Activated gamma-delta T cell (primary cell): ENCODE measurements at places on chromosomes 1 and 21.

- DNase-seq: no peak
Measured at GRCh38 chr1:53733975-53734649, 4.9 kb downstream of the GLIS1 start.

DNA sequence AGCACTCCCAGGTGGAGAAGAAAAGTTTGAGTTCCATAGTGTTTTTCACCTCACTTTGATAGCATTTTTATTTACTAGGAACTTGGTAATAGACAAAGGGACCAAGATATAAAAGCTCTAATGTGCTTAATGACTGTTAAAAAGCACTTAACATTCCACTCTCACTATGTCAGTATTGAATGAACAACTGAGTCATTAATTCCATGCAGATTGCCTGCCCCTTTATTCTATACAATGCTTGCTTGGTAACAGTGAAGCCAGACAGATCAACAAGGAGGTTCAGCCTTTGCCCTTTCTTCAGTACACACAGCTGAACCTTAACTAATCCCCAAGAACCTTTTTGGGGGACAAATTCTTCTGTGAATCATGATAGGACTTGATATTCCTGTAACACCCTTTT, 425.5 kb downstream of the NUF2 start:
- DNase-seq: no peak

GRCh38 chr1:18597160-18598042, 33.2 kb upstream of the PAX7 start:
- no peak for DNase-seq

GRCh38 chr1:21680381-21680780, 11.2 kb upstream of the RAP1GAP start:
- DNase-seq: no peak

- DNase-seq: no peak
Measured at GRCh38 chr1:226558036-226558650, 9.6 kb downstream of the STUM start.

DNA sequence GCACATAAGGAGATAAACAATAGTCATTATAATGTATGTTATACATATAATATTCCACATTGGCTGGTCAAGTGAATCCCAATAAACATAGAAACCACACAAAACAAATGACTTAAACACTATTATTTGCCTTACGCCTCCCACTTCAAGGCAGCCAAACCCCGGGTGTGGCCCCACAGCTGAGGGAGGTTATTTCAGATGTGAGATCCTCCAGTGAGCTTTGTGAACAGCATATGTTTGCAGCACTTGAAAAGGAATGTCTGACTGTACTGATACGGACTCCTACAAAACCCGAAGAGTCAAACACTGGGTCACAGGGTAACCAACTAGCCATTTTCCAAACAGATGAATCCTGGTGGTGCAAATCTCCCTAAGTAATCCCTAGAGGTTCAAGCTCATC, 27.1 kb upstream of the DISP1 start:
- no peak for DNase-seq

DNA sequence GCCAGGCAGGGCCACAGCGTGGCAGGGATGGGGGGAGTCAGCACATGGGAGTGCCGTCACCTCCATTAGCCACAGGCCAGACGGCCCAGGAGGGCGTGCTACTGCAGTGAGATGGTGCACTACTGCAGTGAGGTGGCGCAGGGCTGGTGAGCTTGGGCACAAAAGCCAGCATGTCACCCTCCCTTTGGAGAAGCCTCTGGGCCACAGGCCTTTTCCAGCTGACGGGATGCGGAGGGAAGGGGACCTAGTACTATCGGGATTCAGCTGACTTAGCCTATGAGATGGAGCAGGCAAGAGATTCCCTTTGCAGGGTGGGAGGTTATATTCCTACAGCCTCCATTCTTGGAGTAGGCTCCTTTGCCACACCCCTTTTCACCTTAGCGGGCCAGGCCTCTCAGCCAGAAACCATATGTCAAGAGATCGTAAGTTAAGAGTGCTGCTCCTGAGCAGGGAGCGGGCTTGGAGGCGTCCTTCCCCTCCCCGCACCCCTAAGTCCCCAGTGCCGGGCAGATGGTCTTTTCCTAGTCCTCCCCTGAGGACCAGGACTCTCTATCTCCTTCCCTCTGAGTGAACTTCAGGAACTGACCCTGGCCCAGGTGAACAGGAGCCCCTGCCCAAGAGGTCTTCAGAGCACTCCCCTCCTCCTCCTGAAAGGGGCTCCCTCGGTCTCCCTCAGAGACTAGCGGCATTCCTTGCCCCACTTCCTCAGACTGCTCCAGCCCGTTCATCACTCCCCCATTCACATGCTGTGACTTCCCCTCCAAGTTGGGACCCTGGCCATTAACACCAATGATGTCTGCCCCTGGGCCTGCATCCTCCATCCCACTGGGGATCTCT, 8.2 kb downstream of the NES start:
- DNase-seq: no peak

DNA sequence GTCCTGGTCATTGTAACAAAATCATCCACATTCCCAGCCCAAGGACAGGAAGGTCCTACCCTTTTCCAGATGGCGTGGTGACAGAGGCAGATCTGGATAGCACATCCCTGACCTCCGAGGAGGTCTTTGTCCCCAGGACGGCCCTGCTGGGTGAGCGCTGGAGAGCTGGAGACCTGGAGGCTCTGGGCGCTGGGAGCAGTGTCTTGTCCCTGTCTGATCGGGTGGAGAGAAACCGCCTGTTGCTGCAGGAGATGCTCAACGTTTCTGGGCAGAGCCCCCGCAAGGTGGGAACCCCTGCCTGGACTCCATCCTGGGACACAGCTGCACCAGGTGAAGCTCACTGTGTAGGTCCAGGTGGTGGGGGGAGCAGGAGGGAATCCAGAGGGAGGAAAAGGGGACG, 4.1 kb downstream of the KIAA1614 start:
- no peak for DNase-seq

DNA sequence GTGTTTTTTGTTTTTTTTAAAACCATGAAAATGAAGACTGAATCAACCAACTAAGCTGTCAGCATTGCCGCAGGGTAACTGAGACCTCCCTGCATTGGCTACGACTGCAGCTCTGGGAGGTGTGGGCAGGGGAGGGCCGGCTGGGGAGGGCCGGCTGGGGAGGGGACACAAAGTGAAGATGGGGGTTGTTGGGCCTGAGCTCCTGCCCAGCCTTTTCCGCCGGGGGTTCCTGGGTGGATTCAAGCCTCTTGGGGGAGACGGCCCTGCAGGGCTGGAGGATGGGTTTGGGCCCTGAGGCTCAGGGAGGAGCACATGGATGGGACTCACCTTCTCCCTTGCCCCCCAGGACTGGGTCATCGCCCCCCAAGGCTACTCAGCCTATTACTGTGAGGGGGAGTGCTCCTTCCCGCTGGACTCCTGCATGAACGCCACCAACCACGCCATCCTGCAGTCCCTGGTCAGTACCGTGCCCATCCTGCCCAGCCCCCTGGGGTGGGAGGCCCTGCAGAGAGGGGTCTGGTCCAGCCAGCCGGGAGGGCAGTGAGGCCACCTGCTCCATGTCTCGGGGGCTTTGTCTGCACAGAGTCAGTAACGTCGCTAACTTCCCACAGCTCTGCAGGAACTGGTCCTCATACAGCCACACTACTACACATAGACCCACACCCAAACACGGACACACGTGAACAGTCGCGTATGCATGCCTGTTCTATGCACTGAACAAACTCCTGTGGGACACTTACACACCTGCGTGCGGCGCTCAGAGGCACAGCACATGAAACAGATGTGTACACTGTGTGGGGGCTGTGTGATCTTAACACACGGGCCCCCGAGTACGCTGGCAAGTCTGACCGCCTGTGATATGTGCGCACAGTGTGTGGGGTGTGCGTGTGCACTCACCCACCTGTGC, 31.5 kb downstream of the BMP8A start:
- no peak for DNase-seq

DNA sequence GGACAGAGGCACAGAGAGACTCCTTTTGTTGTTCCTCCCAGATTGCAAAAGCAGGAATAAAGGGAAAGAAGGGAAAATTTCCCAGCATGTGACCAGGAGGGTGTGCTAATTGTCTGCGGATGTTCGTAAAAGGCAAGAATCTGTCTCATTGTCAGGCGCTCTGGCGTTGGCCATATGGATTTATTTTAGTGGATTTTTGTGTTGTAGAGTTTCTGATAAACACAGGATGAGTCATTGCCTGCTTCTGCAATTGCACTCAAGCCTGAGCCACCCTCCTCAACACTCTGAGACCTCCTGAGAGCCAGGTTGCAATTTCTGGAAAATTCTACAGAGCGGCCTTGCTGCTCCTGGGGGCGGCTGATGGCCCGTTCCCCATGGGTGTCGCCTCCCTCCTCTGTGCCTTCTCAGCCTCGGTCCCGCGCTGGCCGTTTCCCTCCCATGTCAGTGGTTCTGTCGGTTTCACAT, 227.7 kb downstream of the KAZN start:
- no peak for DNase-seq

DNA sequence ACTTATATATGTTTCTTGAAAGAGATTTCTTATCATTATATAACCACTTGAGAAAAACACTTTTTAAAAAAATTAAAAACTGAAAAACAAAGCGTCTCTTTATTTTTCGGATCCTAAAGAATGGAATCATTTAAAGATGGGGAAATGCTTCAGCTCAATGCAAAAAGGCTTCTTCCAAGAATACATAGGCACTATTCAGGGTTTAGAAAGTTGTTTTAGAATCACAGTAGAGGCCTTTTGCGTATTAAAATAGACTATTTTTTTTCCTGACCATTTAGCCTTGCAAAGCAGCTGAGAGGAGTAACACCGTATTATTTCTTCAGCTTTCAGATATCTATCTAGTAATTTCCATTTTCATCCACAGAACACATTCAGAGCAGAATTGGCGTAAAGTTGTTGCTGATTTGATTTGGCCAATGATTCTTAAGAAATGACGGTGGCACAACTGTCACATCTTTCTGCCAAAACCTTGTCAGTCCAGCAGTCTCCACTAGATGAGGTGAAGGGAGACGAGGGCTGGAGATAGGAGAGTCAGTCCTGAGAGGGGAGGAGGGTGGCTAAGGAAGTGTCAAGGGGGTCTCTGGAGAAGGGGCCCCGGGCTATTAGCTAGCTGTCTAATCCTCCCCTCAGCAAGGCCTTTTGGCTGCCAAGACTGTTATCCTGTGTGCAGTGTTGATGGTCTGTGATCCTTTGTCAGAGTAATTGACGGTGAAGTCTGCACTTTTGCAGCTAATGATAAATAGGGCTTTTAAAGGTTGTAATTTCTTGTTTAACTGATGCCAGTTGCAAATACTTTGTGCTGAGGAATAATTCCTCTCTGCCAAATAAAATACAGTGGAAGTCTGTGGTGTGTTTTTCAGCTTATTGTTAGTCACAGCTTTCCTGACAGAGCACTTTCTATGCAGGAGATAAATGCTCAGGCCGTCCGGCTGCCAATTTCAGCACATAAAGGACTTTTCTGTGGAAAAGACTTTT, 34.7 kb downstream of the PRRX1 start:
- no peak for DNase-seq

- no peak for DNase-seq
Measured at GRCh38 chr1:21060523-21060922, 116.2 kb downstream of the EIF4G3 start.

DNA sequence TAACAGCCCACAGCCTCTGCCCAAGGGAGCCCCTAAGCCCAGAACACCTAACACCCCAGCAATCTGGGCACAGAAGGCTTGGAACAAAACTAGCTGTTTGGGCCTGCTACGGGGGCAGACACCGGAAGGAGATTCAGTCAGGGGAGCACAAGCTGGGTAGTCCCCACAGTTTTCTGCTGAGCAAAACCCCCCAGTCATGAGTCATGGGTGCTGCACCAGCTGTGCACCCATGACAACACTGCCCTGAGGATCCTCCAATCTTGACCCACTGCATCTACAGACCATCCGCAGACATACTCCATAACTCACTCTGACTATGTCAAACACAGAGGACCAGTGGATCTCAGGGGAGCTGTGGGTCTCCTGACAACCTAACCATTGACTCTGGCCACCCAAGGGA, 105.1 kb downstream of the LRIG2 start:
- DNase-seq: no peak

DNA sequence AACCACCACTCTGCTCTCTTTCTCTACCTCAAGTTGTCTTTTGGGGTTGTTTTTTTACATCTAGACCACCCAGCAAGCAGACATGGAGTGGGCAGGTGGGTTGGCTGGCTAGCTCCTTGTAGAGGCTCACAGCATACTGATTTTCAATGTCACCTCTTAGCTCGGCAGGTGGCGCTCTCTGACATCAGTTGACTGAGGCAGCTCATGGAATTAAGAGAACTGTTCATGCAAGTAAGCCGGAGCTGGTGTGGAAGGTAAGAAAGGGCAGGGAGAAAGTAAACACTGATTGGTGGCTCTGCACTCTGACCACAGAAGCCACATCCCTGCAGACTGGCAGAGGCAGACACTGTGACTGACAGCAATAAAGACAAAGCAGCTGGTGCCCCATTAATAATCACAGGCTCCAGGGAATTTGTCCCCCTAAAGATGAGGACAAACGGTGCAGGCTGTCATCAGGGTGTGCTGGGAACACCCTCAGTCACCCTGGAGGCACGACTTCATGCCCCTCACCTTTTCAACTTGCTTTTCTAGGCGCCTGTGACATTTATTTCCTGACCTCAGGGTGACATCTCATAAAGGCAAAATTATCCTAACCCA, 226.8 kb downstream of the LMX1A start:
- DNase-seq: no peak

DNA sequence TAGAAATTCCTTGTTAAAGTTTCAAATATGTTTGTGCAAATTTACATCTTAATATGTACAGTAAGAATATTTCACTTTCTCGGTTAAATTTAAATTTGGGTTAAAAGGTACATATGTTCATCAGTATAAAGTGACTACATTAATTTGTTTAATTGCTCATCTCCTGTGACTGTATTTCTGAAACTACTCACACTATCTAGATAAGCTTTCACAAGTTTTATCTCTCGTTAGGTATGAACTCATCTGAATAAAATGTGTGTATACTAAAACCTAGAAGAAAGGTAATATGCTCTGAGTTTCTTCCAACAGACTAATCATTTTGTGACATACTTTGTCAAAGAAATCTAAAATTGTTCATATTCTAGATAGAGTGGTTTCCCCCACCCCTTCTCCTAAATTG, 150.7 kb downstream of the PATJ start:
- DNase-seq: no peak

DNA sequence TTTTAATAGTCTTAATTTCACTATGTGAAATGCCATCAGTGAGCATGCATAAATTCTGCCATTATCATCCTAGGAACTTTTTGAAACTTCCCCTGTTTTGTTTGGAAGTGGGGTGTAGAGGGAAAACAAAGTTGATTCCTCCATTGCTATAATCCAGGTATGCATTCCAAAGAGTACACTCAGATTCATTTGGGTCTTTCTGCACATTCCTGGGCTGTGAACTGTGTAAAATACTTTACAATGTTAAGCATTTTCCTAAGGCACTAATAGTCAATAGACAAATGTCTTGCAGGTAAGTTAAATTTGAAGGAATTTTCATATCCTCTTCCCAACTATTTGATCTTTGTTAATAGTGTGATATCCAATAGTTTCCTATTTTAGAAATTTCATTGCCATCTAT, 36.2 kb downstream of the SGIP1 start:
- DNase-seq: no peak

DNA sequence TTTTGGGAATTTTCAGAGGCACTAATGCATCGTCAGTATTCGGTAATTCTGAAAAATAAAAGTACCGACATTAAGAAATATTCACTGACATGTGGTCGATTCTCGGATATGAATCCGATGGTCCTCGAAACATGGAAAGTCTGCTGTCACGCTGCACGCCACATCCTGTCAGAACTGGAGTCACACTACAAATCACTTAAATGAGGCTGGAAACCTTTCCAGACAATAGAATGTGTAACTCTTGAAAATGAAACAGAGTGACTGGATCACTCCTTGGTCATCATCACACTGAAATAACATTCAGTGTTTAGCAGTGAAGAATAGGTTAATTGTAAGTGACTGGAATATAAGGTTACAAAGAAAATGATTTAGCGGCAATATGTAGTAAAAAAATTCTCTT, 620.1 kb upstream of the ADAMTS5 start:
- DNase-seq: no peak
